T-helper 2 cell (primary cell): ENCODE measurements at places on chromosomes 6 and 20.

DNA sequence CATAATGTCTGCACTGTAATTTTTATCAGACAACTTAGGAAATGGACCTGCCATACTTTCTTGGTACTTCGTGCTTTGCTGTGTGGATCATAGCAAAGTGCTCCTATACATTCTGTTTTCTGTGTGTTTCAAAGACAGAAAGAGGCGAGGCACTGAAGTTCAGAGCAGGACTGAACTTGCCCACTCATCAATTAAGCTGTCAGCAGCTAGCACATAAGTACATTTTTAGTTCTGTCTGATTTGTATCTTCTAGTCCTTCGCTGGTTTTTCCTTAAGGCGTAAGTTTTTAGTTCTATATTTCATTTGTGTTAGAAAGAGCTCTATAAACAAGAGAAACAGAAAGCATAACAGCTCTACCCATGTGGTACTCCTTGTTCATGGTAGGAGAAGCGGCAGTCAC, 42.1 kb downstream of the MAP3K4 start:
- DNase-seq, result no peak

DNA sequence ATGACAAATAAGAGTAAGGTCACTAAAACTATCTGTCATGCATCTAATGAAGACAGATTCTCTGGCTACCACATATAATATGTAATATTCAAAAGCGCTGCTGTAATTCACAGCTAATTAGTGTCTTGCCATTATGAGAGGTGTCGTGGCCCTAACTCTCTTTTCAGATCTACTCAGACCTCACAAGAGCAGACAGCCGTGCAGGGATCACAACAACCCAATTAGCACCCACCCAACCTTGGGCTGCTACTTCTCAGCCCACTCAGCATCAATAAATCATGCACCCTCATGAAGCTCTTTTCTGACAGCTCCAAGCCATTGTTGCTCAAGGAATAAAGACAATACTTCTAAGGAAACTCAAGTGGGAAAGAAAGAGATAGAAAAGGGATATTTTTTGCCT, 61.5 kb downstream of the FRK start:
- no peak for DNase-seq

- DNase-seq, result no peak
These were observed 61.1 kb downstream of the TBC1D7 start for GRCh38 chr6:13267142-13267651.

- no peak for DNase-seq
These were observed 129.8 kb downstream of the PREX1 start for GRCh38 chr20:48697845-48698491.

GRCh38 chr6:35044145-35044745, 96.9 kb downstream of the TCP11 start:
- no peak for DNase-seq

DNA sequence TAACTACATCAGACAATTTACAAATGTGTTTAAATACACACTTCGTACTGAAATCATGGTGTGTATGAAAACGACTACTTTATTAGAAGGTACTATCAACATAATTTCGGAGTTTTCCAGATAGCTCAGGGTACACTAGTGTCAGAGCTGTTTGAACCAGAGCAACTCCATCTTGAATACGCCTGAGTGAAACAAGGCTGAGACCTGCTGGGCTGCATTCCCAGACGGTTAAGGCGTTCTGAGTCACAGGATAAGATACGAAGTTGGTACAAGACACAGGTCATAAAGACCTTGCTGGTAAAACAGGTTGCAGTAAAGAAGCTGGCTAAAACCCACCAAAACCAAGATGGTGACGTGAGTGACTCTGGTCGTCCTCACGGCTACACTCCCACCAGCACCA, 167.6 kb downstream of the THBS2 start:
- DNase-seq, result no peak

- DNase-seq, result no peak
These were observed 30.9 kb upstream of the RIMS1 start for GRCh38 chr6:71855406-71855805.

GRCh38 chr20:24814556-24815195, 134.4 kb upstream of the CST7 start:
- no peak for DNase-seq

DNA sequence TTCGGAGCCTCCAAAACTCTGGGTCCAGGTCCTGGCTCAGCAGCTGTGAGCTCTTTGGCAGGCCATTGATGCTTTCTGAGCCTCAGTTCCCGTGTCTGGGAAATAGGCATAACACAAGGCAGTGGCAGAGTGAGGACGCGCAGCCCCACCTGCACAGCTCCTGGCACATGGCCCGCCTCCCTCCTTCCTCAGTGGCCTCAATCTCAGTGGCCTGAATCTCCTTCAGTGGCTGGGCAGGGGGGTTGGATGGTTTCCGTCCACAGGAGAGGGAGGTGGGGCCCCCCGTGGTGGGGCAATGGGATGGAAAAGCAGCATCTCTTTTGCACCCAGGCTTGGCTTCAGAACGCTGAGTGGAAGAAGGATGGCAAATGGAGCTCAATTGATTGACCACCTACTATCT, 5.1 kb downstream of the RSPO4 start:
- no peak for DNase-seq

GRCh38 chr20:1706079-1706478, 48.5 kb upstream of the SIRPG start:
- DNase-seq, result no peak
